Right atrium auricular region (tissue), 2 donors: ENCODE measurements at places on chromosomes 13 and 19. TPM values are rescaled to one million over a fixed set of nuclear protein-coding genes. Genes with fewer than 3 reads are reported as not detected.

Gene NUP62
- 23.5 TPM for total RNA-seq

Gene GARIN5A
- 1.4 TPM for total RNA-seq

- no peak for DNase-seq
Measured at GRCh38 chr13:94119360-94119936, 360.0 kb downstream of the DCT start.

GRCh38 chr13:89061821-89062220, 1390.7 kb downstream of the SLITRK5 start:
- no peak for DNase-seq

DNA sequence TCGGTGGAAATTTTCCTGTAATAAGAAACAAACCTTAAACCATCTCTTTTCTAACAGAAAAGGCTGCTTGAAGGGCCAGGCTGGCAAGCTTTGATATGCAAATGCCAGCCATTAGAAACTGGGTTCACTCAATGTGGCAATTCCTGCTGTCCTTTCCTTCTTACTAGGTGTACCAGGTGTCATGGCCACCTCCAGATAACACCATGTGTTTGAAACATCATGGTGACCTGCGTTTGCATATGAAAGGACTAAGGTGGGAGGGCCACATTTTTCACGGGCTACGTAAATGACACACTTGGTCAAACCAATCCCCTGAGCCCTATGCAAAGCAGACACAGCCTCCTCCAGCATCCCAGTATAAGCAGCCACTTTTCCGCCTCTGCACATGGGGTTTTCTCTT, 789.1 kb upstream of the SLITRK5 start:
- no peak for DNase-seq

- no peak for DNase-seq
Measured at GRCh38 chr19:12141405-12141736, 1.2 kb upstream of the ZNF20 start.

DNA sequence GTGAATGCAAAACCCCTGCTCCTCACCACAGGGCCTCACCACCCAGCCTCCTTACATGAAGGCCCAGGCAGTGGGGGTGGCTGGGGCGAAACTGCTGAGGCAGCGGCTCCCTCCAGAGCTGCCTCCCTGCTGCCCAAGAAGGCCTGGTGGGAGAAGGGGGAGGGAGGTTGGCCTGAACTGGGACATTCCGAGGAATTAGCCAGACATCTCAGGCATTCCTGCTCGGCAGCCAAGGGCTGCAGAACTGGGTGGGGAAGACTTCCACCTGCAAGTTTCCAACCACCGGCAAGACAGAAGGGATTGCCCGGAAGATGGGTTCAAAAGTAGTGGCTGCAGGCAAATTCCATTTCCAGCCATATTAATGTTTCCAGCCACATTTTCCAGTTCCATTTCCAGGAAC, 2.3 kb upstream of the PSPN start:
- DNase-seq, result no peak
